Inflammatory macrophage treated with lipopolysaccharide for 4 hours (primary cell): ENCODE measurements at places on chromosomes 2 and 18.

DNA sequence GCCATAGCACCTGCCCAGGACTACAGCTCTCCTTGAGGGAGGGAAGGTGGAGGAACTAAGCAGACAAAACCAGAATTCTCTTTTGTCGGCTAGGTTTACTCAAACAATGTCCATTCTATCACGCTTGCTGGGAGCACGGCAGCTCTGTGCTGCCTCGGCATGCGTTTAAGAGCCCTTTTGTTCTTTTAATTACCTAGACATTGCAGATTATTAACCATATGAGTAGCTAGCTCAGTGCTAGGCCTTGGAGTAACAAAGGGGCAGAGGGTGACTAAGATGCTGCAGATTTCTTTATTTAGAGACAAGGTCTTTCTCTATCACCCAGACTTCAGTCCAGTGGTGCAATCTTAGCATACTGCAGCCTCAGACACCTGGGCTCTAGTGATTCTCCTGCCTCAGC, 11.1 kb downstream of the MSGN1 start:
- DNase-seq: no peak

- DNase-seq: no peak
Observed at GRCh38 chr18:55013685-55014084, 54.4 kb upstream of the CCDC68 start.

GRCh38 chr2:48295421-48295820, 234.5 kb upstream of the STON1 start:
- DNase-seq: no peak

DNA sequence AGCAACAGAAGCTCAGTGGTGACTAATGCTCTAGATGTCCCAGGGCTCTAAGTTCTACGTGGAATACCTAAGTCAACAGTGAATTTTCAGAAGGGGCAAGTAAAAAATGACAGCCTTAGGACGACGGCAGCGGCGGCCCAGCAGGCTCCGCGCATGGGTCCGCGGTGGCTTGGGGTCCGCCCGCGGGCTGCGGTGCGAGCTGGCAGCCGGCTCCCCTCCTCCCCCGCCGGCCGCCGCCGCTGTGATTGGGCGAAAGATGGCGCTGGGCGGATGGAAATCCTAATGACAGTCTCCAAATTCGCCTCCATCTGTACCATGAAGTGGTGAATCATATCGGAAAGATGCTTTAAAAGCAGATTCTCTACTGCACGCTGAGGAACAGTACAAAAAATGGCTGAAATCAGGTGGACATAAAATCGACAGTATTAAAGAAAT, 74.7 kb downstream of the HNRNPLL start:
- peak; percentile 27 for DNase-seq

DNA sequence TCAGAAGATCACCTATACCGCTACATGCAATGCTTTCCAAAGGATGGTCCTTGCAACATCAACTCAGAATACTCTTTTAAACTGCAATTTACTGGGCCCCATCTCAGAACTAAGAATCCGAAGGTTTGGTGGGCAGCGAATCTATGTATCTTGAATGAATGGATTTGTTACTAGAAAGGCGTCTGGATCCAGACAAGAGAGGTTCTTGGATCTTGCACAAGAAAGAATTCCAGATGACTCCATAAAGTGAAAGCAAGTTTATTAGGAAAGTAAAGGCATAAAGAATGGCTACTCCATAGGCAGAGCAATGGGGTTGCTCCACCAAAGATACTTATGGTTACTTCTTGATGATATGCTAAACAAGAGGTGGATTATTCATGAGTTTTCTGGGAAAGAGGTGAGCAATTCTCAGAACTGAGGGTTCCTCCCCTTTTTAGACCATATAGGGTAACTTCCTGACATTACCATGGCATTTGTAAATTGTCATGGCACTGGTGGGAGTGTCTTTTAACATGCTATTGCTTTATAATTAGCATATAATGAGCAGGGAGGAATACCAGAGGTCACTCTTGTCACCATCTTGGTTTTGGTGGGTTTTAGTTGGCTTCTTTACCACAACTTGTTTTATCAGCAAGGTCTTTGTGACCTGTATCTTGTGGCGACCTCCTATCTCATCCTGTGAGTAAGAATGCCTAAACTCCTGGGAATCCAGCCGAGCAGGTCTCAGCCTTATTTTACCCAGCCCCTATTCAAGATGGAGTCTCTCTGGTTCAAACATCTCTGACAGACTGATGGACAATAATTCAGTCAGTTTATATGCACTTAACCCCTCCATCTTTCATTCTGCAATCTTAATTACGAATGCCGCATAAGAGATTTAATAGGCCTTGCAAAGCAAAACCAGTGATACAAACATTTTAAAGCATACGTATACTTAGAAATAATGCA, 7.5 kb upstream of the RMDN2 start:
- no peak for DNase-seq

DNA sequence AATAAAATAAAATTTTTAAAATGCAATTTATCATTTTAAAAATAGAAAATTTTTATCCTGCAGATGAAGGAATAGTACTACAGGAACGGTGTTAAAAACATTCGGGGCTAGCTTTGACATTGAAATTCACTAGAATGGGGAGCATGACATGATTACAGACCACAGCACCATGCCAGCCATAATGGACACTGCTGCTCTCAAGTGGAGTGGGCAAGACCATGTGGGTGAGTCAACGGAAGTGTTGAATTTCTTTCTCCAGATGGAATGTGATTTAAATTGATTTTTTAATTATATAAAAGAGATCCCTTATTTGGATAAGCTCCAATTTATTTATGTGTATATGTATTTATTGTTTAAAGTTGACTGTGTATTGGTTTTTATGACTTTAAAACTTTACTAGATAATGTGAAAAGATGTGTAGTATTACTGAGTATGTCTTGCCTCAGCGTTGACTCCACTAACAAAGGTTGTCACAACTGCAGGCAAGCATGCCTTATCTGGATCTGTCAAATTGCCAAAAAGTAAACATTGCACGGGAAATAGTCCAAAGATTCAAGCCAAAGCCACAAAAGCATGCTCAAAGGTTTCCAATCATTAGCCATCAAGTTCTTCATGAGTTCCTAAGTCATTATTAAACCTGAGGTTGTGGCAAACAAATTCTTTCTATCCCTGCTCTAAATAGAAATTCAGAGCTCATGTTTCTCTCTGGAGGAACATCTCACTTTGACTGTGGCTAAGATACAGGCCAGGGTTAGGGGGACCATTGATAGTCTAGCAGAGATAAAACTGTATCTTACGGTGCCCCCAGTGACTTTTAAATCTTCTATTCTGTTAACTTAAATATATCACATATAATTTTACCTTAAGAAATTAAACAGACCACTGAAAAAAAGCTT, 536.9 kb downstream of the TMX3 start:
- DNase-seq: no peak

DNA sequence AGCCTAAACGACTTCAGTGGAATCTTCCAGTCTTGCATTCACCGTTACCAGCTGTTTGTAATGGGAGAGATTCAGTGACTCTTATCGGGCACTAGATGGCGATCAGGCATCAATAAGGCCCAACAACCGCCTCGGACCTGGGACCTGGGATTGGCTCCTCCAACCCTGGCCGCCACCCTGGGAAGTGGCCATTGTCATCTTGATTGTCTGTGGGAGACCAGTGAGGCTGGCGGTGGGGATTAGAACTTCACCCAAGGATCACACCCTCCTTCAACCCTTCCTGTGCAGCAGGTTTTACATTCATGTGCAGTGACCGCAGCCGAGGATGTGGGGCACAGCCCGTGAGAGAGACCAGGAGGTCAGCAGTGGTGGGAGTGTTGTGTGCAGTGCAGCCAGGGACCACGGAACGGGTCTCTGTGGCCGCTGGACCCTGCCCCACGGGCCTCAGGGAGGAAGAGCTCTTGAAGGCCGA, 85.3 kb downstream of the SPP2 start:
- peak; percentile 43 for DNase-seq

GRCh38 chr2:45102141-45102540, 92.9 kb upstream of the SIX2 start:
- no peak for DNase-seq

GRCh38 chr2:158011055-158011771, 90.5 kb upstream of the UPP2 start:
- DNase-seq: peak; percentile 8

GRCh38 chr2:65450393-65450792, 18.0 kb upstream of the SPRED2 start:
- DNase-seq: peak; percentile 73

DNA sequence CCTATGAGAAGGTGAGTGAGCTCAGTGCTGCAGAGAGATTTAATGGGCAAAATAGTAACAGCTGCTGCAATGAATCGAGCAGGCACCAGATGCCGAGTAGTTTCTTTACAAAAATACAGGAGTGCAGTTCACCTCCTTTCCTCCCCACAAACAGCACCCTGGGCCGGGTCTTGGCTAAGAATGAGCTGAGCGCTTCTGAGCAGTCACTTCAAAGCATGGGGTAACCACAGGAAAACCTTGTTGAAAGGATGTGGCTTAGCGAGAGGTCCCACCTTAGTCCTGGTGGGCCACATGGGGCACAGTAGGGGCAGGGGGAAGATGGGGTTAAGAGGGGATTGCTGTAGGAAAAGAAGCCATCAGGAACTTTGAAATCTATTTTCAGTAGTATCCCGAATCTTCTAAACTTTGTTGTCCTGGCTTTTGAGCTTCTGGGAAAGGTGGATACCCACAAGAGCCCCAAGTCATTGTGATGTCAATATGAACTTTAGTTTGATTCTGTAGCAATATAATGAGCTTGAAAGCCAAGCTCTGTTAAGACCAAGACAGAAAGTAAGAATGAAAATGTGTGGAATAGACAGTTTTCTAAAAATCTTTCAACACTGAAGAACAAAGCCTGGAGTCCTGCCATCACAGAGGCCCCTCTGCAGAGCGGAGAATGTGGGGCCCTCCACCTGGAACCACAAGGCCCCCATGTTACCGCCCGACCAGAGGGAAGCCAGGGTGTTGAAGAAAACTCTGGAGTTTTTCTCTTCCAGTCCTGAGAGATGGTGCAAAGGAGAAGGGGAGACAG, 101.0 kb upstream of the ZNF236 start:
- no peak for DNase-seq

- DNase-seq: no peak
Observed at GRCh38 chr2:203678971-203679370, 27.5 kb upstream of the CD28 start.

- no peak for DNase-seq
Observed at GRCh38 chr18:6333981-6334380, 80.7 kb downstream of the L3MBTL4 start.

GRCh38 chr18:24560511-24560981, 100.1 kb downstream of the HRH4 start:
- DNase-seq: no peak

- no peak for DNase-seq
Observed at GRCh38 chr2:106109675-106110424, 84.3 kb downstream of the UXS1 start.

- DNase-seq: no peak
Observed at GRCh38 chr18:43877616-43878321, 600.5 kb upstream of the SYT4 start.

GRCh38 chr2:41940060-41940744, 107.6 kb upstream of the PKDCC start:
- no peak for DNase-seq
